ENCODE measurements at places on chromosomes 1 and 21. TPM values are rescaled to one million over a fixed set of nuclear protein-coding genes. Genes with fewer than 3 reads are reported as not detected.

DNA sequence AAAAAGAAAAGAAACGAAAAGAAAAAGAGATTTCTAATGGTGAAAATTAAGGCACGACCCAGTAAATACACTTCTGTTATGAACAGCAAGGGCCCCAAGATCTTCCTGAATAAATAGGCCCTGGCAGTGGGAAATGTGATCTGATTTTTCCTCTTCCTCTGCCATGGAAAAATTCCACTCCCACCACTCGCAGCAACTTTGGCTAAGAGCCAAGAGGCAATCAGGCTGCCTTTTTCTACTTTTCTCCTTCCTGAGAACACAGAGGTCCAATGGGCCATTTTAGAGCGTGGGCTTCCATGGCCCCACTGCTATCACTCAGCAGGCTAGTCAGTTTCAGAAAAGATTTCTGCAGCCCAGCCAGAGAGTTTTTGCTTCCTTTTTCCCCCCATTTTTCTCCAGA, 33.7 kb upstream of the AK4 start:
- no peak for DNase-seq

DNA sequence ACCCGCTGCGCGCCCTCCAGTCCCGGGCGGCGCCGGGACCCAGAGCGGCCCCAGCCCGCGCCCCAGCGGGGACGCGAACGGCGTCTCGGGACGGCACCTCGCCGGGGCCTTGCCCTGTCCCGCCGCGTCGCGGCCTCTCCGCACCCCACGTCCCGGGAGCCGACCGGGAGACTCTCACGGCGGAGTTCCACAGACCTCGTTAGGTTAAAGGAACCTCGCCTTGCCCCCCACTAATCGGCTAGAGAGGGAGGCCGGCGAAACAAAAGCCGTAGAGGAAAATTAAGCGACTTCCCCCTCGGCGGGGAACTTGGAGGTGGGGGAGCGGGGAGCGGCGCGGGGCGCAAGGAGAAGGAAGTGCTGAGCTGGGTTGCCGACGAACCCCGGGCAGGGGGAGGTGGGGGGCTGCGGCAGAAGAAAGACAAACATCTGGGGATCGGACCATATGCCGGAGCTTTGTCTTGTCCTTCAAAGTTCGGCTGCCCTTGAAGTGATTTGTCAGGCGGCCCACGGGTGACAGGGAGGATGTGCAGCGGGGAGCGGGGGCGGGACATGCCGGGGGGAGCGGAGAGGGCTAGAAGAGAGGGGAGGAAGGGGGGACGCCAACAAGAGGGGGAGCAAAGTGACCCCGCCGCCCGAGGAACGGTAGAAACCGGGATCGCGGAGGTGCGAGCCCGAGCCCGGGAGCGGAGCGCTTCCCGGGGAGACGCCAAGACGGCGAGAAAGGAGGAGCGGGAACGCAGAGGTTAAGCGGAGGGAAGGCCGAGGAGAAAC, 120.0 kb upstream of the RRP15 start:
- no peak for DNase-seq

GRCh38 chr1:80472145-80472544, 1328.6 kb upstream of the ADGRL2 start:
- no peak for DNase-seq

GRCh38 chr1:178718520-178718919, 6.5 kb upstream of the RALGPS2 start:
- no peak for DNase-seq

- DNase-seq = no peak
Observed at GRCh38 chr21:17393413-17393812, 119.4 kb upstream of the CXADR start.

- no peak for DNase-seq
Observed at GRCh38 chr1:29358183-29358582, 121.9 kb downstream of the PTPRU start.

DNA sequence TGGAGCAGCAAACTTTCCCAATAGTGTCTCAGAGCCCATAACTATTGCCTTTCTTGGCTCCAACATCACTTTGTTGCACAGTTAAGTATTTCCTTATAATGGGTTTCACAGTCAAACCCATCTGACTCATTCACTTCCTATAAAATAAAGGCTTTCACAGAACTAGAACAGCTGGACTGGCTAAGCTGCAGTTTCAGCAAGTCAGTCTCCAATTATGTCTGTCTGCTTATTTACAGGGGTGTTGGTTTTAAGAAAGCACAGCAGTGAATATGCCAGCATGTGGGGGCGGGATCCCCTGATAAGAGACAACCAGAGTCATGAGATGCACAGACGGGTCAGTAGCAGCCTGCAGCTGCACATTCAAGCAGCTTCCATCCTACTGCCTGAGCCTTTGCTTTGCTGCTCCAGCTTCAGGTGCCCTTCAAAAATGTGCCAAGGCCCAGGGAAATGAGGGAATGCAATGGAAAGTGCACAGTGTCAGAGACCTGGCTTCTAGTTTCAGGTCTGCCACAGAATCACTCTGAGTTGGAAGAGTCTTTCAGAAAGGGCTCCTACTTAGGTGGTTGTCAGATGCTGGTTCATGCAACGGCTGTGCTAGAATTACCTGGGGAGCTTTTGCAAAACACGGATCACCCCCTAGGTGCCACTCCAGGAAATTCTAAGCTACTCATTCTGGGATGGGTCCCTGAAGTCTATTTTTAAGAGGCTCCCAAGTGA, 24.8 kb downstream of the RNF19B start:
- DNase-seq = no peak

- no peak for DNase-seq
Observed at GRCh38 chr1:229191066-229191674, 79.7 kb upstream of the RAB4A start.

GRCh38 chr1:234957330-234958065, 171.1 kb downstream of the TOMM20 start:
- no peak for DNase-seq

DNA sequence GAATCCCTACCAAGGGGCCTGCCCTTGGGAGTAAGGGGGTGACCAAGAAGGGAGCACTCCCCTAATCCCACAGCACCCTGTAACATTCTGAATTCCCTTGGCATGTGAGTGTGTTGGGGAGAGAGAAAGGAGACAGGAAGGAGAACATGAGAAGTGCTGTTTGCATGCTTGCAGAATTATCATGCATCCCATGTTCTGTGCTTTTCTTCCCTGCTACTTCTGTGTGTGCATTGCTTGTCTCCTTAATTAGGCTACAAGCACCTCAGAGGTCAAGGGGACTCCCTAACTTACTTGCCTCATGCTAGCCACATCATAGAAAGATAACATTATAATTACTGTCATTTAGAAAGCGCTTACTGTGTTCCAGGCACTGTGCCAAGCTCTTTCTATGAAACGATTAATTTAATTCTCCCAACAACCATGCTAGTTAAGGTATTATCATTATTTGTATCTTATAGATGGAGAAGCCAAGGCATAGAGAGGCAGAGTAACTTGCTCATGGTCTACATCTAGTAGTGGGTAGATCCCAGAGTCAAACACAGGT, 11.1 kb downstream of the NOS1AP start:
- DNase-seq = no peak

DNA sequence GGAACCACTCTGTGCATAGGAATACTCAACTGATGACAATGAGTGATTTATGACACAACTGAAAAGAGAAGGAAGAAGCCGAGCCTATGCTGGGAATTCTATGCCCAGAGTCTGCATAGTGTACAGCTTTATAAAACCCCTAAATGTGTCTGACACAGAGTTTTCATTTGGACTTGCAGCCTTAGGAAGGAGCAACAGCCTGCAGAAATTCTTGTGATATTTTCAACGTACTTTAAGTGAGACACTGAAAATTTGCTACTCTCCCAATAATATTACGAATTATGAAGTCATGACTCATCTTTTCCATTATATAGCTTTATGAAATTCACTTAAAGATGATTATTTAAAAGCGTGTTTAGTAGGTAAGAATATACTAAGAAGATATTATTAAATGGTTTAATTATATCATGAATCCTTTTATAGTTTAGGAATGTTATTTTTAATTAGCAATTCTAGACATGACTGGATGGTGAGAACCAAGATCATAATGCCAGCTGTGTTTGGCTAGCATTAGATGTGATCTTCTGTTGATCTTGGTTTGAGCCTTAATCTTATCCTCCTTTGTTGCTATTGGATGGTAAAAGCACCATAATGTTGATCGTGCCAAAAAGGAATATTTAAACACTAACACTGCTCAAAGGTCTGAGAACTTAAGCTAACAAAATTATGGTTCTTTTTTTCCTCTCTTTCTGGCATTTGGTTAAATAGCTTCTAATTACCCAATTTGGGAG, 785.1 kb upstream of the ADGRL4 start:
- DNase-seq = no peak

GRCh38 chr1:118459871-118460270, 274.8 kb upstream of the SPAG17 start:
- no peak for DNase-seq

DNA sequence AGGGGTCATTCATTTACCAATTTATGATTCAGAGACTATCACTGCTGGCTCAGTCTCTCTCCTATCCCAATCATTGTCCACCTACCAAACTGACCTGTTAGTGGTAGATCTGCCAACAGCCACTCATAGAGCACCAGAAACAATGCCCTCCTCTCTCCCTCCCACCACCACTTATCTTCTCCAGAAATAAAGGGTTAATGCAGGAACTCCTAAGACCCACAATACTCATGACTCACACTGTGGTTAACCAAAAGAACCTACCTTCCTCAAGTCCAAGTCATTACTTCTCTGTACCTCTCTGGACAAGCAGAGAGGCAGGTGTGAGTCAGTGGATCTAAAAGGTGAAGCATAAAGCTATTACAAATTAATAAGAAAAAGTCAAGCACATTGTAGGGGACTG, 40.9 kb upstream of the CAMK1G start:
- no peak for DNase-seq

DNA sequence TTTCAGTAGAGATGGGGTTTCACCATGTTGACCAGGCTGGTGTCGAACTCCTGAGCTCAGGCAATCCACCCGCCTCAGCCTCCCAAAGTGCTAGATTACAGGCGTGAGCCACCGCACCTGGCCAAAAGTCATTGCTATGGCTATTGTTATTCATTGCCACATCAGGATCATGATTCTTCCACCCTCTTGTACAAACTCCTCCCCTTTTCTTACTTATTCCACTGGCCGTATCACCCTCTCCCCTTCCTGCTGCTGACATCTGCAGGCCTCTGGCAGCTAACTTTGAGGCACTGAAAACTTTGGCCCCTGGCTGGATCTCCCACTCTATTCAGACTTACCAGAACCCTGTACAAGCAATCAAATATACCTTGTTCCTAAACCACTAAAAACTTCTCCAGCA, 10.9 kb downstream of the TMEM53 start:
- DNase-seq = no peak

GRCh38 chr1:36268981-36269380, 37.2 kb upstream of the SH3D21 start:
- DNase-seq = no peak

ENAH gene
- not detected for total RNA-seq

LRRC3 gene
- 0.98 TPM for total RNA-seq

DIP2A gene
- total RNA-seq = 114 TPM

WDR64 gene
- total RNA-seq = 0.13 TPM

RAD54L gene
- total RNA-seq = 1.2 TPM

WNT2B gene
- 0.47 TPM for total RNA-seq

AGMAT gene
- 8.4 TPM for total RNA-seq

RSPO1 gene
- not detected for total RNA-seq

C1orf53 gene
- total RNA-seq = not detected

All from T-cell (primary cell).